Cortex of kidney (tissue), 1 donor: ENCODE measurements at places on chromosomes 11 and 22.

- no peak for DNase-seq
Measured at GRCh38 chr11:11975201-11976092, 33.0 kb downstream of the DKK3 start.

DNA sequence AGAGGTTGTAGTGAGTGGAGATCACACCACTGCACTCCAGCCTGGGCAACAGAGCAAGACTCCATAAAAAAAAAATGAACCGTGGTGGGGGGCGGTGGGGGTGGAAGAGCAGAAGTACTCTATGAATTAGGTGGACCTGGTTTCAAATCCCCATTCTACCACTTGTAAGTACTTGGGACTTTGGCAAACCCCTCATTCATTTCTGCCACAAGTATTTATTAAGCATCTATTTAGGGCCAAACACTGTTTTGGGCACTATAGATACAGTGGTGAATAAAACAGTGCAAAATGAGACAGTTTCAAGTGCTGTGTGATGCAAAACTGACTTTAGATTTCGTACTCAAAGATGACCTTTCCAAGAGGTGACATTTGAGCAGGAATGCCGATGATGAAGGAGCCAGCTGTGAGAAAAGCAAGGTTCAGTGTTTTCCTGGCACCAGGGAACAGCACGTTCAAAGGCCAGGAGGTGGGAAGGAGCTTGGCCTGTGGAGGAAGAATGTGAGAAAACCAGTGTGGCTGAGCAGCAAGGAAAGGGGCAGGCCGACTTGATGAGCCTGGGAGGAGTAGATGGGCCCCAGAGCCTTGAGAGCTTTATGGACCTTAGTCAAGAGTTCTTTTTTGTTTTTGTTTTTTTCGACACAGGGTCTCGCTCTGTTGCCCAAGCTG lies 1.4 kb upstream of the TMEM134 start:
- no peak for DNase-seq

GRCh38 chr22:44131412-44131811 lies 49.3 kb upstream of the PARVG start:
- DNase-seq: no peak

- DNase-seq: no peak
Measured at GRCh38 chr11:3073029-3073435, 15.8 kb upstream of the CARS1 start.

- no peak for DNase-seq
Measured at GRCh38 chr11:62020661-62021060, 53.2 kb upstream of the FTH1 start.

GRCh38 chr22:31211482-31211861 lies 626 bp upstream of the LIMK2 start:
- DNase-seq: no peak

GRCh38 chr11:27309046-27309445 lies 54.0 kb downstream of the CCDC34 start:
- no peak for DNase-seq

- no peak for DNase-seq
Measured at GRCh38 chr11:130964058-130964792, 47.9 kb upstream of the SNX19 start.

GRCh38 chr11:8905528-8906165 lies 5.3 kb upstream of the AKIP1 start:
- no peak for DNase-seq

DNA sequence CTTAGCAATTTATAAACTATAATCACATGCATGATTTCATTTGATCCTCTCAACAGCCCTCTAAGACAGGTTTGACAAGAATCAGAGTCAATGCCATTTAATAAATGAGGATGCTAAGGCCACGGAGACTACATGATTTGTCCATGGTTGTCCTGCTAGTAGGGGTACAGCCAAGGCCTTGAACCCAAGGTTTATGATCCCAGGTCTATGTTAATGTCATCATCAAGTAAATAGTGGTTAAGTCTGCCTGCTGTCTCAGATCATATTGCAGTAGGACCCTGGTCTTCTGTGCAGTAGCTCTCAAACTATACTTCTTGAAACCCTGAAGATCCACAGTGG lies 17.7 kb upstream of the SYTL2 start:
- DNase-seq: no peak

DNA sequence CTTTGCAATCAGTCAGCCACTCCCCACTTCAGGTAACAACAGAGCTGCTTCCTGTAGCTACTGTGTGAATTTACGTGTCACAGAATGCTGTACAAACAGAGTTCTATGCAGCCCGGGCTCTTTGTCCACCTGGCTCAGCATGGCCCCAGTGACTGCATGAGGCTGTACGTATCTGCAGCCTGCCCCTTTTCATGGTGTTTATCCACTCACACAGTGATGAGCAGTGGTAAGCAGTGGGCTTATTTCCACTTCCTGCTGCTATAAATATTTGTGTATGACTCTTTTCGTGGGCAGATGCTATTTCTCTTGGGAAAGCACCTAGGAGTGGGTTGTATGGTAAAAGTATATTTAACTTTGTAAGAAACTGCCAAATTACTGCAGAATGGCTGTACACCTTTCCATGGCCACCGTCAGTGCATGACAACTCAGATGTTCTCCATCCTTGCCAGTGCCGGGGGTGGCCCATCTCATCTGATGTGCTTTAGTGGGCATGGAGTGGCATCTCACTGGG lies 43.3 kb downstream of the MYEOV start:
- DNase-seq: no peak

DNA sequence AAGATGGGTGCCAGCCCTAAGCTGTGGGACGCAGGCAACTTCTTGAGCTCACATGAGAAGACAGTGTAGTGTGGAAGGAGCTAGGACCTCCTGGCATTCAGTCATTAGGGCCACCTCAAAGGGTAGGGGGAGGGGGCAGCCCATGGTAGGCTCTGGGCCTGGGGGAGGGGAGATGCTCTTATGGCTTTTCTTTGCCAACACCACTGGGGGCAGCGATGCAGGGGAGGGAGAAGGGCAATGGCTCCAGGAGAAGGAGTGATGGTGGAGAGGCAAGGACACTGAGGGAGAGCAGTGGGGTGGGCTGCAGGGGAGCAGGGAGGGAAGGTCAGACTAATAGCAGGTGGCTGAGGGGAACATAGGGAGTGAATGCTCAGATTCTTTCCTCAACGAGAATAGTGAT lies 63.3 kb upstream of the SUSD2 start:
- DNase-seq: no peak

DNA sequence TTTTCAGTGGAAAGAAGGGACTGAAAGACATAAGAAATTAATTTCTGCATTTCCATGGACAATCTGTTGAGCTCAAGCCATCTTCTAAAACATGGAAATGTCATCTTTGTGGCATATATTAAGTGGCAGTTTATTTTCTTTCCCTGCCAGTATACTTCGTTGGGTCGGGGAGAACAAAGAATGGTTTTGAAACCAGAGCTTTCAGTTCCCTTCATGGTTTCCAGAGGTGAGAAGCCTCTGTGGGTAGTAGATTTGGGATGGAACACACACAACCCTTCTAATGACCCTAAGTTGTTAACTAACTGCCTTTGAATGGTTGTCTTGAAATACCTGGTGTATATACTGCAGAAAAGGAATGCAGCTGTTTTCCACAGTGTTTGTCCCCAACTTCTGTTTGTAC lies 17.6 kb upstream of the GAS2L1 start:
- no peak for DNase-seq

- DNase-seq: no peak
Measured at GRCh38 chr11:46352063-46352841, 5.0 kb downstream of the DGKZ start.

- no peak for DNase-seq
Measured at GRCh38 chr11:100680070-100680469, 7.0 kb upstream of the ARHGAP42 start.

GRCh38 chr22:37281646-37282384 lies 493 bp upstream of the CYTH4 start:
- DNase-seq: no peak

- DNase-seq: no peak
Measured at GRCh38 chr11:39780131-39780530, 1679.3 kb downstream of the LRRC4C start.

- DNase-seq: no peak
Measured at GRCh38 chr22:40289991-40290459, 56.3 kb upstream of the ADSL start.

GRCh38 chr11:74717221-74717969 lies 13.8 kb downstream of the CHRDL2 start:
- DNase-seq: no peak

GRCh38 chr22:36546092-36546804 lies 17.3 kb upstream of the EIF3D start:
- DNase-seq: no peak

GRCh38 chr11:69348414-69349235 lies 54.7 kb downstream of the MYEOV start:
- no peak for DNase-seq

GRCh38 chr11:116972691-116973090 lies 125.5 kb downstream of the SIK3 start:
- no peak for DNase-seq

- DNase-seq: no peak
Measured at GRCh38 chr11:132716037-132716436, 816.3 kb downstream of the OPCML start.

- DNase-seq: no peak
Measured at GRCh38 chr11:47157805-47158204, 18.9 kb downstream of the ARFGAP2 start.

- no peak for DNase-seq
Measured at GRCh38 chr11:47131136-47131535, 45.5 kb downstream of the ARFGAP2 start.

DNA sequence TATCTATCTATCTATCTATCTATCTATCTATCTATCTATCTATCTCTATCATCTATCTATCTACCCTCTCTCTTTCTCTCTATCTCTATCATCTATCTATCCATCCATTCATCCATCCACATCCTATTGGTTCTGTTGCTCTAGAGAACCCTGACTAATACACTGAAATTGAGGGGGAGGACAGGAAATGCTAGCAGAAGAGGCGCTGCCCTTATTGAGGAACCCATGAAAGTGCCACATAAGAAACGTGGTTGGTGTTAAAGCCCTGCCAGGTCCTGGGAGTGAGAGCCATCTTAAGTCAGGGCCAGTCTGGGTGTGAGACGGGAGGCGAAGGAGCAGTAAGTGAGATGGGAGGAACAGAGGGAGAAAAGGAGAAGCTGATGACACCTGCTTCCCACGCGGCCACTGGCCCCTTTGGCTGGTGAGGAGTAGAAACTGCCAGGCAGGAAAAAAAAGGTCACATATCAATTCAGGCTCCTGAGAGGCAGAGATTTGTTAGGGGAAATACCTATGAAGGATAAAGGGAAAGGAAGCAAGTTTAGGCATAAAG lies 87.9 kb upstream of the PLET1 start:
- no peak for DNase-seq

GRCh38 chr22:44424867-44425693 lies 73.0 kb downstream of the RTL6 start:
- DNase-seq: no peak

DNA sequence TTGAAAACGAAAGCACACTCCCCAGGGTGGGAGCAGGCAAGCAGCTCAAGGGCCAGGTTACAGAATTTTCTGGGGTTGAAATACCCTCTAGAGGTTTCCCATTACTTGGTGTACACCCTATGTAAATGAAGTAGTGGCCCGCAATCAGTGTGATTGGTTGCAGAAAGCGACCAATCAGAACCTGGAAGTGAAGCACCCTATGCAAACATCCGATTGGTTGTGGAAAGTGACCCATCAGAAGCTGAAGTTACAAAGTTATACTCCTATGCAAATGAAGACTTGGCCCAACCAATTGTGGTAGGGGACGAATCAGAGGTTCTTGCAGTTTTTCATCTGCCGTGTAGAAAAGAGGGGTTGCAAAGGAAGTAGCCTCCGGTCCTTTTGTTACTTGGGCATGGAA lies 19.2 kb downstream of the PRR5 start:
- no peak for DNase-seq
